Stimulated activated CD4-positive, alpha-beta T cell treated with anti-CD3 and anti-CD28 coated beads, TNF-alpha, amount 100 ng/mL, for 48 hours (primary cell): ENCODE measurements at places on chromosomes 4 and X.

DNA sequence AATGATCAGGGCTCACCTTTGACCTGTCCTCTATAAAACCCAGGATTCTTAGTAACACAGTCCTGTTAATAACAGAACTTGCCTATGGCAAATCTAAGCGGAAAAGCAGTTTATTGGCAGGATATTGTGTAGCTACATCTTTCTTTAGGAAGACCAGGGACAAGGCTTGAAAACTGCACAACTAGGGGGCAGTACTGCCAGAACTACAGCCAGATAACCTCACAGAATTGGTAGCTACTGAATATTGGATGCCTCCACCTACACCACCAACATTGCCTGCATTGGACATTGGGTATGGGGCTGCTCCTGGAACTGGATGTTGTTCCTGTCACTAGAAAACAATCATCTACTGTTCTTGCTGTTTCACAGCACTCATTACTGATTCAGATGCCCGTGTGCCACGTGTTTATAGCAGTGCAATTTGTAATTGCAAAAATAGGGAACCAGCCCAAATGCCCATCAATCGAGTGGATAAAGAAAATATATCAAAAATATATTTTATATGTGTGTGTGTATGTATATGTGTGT, 47.4 kb downstream of the REPS2 start:
- no peak for DNase-seq

- DNase-seq = no peak
Measured at GRCh38 chrX:47500554-47500953, 17.5 kb upstream of the ZNF41 start.

DNA sequence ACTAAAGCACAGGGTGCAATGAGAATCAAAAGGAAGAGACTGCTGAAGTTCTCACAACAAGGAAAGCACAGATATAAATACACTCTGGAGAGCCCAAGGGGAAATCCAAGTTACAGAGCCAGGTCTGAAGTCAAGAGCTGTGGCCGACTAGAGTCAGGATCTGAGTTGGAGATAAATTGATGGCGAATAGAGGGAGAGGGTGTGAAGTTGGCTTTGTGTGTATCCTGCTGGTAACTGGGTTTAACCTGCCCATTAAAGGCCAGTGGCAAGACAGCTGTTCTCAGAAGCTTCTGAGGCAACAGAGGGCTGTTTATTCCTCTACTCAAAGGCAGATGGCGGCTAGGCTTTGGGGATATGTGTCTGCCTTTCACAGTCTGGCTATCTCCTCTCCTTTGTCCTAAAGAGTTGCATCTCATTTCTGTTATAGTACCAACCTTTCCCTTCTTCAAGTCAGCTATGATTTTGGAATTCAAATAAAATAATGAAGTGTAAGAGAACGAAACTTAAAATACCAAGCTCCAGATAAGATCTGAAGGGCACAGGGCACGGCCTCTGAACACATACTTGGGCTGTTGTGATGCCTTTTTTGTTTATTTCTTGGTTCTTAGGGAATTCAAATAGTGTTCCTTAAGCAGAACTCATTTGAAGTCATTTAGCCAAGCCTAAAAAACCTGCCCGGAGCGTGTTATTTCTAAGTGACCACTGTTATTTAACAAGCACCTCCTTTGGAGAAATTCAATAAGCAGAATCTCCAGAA, 142.1 kb downstream of the APBB2 start:
- no peak for DNase-seq

DNA sequence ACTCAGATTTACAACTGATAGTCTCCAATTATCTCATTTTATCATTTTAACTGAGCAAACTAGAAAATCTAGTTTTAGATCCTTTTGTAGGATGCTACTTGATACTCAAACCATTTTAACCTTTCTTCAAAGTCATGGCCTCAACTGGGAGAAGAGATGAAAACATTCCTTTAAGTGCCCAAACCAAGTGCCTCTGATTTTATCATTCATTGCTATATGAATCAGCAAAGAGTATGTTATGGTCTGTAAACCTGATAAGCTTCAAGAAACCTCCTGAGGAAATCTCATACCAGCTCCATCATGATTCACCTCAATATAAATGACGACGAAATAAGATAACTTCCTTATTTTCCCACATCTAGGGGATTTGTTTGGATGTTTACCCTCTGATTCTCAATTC, 119.9 kb downstream of the FAM13A start:
- no peak for DNase-seq

GRCh38 chr4:163732473-163732872, 238.0 kb downstream of the TMA16 start:
- DNase-seq = no peak

DNA sequence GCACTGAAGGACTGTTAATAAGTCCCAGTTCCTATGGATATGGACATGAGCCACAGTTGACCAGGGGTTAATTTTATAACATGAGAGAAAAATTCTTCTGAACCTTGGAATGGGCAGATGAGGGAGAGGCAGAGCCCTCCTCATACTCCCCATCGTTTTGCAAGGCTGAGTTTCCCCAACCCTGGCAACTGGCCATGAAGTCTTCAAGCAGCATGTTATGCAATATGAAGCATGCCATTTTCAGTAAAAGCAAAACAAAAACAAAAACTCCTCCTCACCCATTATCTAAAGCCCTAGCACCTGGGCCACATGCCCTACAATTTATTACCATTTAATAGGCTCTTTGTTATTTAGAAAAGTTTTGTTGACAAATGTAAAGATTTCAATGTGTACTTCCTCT, 64.5 kb downstream of the GPC4 start:
- DNase-seq = no peak

DNA sequence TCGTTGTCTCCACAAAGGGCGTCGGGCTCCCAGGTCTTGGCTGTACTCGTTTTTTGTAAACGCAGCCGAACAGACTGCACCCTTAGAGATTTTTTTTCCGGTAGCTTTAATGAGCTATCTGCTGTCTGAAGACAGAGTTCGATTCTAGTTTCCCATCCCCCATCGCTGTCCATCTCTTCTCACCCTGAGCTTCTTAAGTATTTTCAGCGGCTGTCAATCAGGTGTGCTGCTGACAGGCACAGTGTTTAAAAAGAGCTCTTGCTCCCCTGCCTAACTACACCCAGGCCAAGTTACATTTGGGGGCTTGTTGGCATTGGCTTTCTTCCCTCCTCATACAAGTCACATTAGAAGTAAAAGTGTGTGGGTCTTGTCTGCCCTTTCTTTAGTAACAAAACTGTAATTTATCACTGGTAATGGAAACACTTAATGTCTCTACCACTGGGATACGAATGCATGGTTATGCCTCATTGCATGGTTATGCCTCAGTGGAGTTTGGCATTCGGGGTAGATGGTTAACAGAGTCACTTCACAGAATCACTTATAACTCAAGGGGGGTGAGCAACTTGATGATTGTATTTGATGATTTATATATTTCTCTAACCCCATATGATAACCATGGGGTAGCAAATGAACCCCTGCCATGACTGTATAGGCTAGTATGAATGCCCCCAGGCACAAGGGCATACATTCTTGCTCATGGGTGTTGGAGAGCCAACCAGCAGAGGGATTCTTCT, 1.4 kb upstream of the ARHGAP6 start:
- no peak for DNase-seq

- no peak for DNase-seq
Measured at GRCh38 chr4:152464030-152464823, 71.7 kb downstream of the FBXW7 start.

DNA sequence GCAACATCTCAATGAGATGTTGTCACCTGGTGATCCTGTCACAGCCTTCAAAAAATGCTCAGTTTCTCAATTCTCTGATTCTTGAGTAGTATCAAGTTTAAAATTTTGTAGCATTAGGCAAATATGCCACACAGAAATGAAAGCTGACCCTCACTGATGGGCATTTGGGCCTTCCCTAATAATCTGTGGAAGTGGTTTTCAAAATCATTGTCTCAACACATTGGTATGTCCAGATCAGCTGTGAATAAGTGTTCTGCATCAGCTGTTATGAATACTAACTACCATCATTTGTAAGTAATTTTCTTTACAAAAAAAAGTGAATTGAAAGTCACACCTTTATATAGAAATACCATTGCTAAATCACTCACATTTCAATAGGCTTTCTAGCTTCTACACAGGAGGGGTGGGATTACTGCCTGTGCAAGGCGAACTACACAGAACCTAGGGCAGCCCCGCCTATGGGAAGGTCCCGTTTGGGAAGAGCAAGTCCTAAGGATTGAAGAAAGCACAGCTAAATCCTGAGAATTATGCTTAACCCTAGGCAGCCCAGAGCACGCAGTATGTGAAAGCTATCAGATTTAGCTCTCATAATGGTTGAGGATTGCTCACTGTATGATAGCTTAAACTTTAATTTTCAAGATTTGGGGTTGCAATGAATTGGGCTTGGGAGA, 73.4 kb downstream of the GPC3 start:
- DNase-seq = no peak

- DNase-seq = no peak
Measured at GRCh38 chr4:89878611-89879010, 16.0 kb upstream of the MMRN1 start.

- no peak for DNase-seq
Measured at GRCh38 chr4:6608758-6609414, 31.6 kb upstream of the MRFAP1 start.

DNA sequence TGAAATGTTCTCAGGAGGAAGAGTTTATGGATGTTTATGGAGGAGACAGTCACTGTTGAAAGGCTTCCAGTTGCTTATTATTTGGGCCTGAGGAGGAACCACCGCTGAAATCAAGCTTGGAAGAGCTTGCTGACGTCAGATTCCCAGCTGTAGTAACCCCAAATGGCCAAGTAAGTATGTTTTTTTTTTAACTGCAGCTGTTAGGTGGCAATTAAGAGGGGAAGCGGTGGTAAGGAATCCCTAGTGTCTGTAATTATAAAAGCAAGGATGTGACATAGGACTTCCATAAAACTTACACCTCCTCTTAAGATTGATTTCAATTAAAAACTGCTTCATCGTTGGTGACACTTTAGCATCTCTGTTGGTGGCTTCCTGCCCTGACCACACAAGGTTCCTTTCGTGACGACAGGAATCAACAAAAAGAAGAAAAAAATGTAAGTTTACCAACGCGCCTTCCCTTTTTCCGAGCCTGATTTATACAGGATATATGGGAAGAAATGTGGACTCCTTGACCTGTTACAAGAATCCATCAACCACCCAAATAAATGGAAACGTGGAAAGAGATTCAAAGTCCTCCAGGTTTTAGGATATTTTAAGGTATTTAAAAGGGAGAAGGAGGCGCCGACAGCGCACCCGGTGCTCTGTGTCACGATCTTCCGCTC, 884 bp downstream of the RELL1 start:
- DNase-seq = no peak

DNA sequence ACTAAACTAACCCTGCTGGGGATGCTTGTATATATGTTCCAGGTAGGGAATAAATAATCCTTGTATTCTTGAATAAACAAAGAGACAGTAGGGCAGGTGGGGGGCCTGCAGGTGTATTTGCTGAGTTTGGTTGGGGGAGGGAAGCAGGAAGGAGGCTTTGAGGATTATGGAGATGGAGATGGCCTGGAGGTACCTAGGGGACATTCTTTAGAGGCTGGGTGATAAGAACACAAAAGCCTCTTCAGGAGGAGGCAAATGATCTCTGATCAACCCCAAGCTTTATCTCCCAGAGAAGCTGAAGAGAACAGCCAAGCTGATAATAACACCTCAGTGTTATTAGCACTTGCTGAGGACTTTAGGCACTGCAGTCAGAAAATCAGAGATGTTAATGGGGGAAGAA, 187.7 kb downstream of the MGST2 start:
- no peak for DNase-seq

DNA sequence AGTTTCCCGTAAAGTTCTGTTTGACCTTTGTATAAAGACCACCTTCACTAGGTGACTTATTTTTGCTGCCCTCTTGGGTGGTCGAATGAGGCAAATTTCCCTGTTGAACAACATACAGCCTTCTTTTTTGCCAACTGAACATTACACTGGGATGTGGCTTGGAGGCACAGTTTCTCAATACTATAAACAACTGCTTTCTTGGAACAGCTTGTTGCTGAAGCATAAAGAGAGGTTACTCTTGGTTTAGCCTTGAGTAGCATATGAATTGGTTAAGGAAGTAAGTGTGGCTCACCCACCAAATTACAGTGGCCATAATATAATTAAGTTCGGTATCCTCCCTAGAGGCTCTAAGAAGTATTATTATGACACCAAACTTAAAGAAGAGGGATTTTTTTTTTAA, 40.0 kb downstream of the HHIP start:
- DNase-seq = no peak

GRCh38 chr4:75338352-75338880, 175.8 kb downstream of the RCHY1 start:
- DNase-seq = no peak

GRCh38 chr4:113749178-113749577, 12.4 kb downstream of the CAMK2D start:
- DNase-seq = no peak

GRCh38 chr4:48667148-48667547, 112.9 kb downstream of the FRYL start:
- no peak for DNase-seq

DNA sequence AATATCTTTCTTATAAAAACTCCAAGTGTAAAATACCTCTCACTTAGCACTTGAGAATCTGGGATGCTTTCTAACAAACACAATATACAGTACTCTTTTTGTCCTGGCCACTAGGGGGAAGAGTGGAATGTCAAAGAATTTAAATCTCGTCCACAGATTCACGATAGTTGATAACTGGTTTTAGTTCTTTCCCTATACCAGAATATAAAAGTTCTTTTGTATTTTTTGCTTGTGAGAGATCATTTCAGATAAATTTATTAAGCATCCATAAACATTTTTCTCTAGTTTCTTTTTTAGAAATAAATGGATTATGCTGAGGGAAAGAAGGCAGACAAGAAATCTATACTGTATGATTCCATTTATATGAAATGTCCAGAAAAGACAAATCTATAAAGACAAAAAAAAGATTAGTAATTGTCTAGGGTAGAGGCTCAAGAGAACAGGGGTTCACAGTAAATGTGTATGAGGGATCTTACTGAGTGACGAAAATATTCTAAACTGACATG, 50.4 kb downstream of the MGARP start:
- no peak for DNase-seq

DNA sequence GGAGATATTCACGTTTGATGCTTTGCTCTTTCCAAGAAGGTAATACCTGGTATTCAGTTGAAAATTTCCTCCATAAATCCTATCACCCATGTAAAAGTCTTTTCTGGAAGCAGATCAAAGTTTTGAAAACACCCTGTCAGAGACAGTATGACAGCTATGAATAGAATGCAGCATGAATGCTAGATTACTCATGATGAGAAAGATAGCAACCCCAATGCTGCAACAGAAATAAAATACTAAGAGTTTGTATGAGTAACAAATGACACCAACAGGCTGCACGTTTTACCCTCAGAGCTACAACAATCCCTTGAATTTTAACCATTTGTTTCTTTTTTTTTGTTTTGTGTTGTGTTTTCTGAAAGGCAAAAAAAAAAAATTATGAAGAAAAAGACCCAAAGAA, 108.6 kb downstream of the ARHGAP6 start:
- no peak for DNase-seq

GRCh38 chr4:76011700-76012387, 4.5 kb upstream of the CXCL9 start:
- DNase-seq = no peak

GRCh38 chr4:151600432-151600831, 160.4 kb downstream of the GATB start:
- no peak for DNase-seq

GRCh38 chrX:41096339-41096955, 11.2 kb downstream of the USP9X start:
- no peak for DNase-seq
